NCI-H524 treated with DMSO at 0.1 percent for 48 hours (cell line): ENCODE measurements at places on chromosomes 12 and 14.

- DNase-seq: no peak
Measured at GRCh38 chr12:63876980-63877379, 32.5 kb downstream of the SRGAP1 start.

- DNase-seq: no peak
Measured at GRCh38 chr14:54651649-54652048, 84.7 kb downstream of the SAMD4A start.

DNA sequence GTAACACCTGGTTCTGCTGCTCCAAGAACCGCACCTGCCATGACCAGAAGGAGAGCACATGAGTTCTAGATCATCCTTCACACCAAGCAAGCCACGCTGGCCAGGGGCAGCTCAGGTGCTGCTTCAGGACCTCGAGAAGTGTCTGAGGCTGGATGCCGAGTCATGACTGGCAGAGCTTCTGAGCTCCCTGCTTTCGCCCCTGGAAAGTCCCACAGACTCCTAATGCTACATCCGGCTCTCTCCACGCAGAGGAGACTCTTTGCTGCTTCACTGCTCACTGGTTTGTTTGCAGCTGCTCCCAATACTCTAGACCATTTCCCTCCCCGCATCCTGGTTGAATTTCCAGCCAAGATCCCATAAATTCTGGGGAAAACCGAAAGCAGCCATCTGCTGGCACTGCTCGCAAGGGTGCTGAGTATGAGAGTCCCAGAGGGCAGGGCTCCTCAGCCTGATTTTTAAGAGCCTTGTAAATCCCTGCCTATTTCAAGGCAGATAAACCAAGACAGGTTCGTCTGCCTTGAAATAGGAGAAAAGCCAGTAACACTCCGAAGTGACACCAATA is 1.4 kb downstream of the KRT2 start:
- DNase-seq: peak; percentile 27

GRCh38 chr12:104219361-104219892 is 3.8 kb downstream of the TXNRD1 start:
- no peak for DNase-seq

DNA sequence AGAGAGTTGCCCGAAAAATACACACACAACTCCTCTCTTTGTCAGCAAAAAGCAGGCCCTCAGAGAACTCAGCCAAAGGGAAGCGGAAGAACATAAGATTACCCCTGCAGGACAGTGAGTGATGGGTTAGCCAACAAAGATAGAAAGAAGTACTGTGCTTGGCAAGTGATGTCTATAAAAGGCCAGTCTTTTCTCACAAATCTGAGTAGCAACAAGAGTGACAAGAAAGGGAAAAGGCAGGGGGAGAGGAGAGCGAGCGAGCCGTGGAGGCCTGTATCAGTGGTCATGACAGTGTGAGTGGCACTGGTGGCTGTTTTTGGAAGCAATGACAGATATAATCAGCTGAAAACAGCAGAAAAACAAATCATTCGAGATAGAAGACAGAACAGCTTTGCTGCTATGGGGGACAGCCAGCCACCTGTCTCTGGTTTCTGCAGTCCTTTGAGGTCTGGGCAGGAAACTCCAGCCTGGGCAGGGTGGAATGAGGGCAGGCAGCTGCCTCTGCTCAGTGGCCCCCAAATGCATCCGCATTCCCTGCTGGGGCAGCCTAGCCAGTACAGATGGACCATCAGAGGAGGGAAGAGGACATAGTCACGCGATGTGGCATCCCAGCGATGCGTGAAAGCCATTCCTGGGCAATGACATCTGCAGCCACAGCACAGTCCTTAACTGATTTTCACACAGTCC is 74.7 kb downstream of the TRIM9 start:
- no peak for DNase-seq

DNA sequence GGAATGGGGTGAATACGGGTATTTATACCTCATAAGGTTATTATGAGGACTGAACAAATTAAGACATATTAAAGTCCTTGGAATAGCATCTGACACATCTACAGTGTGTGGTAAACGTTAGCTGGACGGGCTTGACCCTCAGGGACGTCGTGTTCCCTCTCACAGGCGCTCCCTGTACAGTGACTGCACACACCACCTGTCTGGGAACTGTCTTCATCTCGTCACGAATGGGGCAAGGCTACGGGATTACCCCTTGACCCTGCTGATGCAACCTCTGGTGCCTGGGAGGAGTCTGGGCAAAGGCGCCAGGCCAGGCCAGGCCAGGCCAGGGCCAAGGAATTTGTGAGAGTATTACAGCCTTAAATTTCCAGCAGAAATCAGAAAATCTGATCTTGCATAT is 191.1 kb downstream of the CALM1 start:
- no peak for DNase-seq

GRCh38 chr12:96352161-96352835 is 47.9 kb downstream of the CDK17 start:
- DNase-seq: peak; percentile 17

DNA sequence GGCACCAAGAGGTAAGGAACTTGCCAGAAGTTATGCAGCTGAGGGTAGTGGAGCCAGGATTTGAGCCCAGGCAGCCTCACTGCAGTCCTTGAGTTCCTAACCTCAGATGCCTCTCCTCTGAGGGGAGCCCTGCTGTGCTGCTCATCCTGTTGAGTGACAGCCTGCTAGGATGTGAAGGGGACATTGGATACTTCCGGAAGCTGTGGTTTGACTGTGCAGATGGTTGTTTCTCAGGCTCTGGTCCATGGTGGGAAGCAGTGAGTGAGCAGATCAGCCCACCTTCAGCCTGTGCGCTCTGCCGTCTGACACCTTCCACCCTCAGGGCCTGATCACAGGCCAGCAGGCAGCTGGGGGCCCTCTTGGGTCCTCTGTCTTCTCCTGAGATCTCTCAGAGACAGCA is 253.2 kb downstream of the CACNA1C start:
- peak; percentile 71 for DNase-seq

DNA sequence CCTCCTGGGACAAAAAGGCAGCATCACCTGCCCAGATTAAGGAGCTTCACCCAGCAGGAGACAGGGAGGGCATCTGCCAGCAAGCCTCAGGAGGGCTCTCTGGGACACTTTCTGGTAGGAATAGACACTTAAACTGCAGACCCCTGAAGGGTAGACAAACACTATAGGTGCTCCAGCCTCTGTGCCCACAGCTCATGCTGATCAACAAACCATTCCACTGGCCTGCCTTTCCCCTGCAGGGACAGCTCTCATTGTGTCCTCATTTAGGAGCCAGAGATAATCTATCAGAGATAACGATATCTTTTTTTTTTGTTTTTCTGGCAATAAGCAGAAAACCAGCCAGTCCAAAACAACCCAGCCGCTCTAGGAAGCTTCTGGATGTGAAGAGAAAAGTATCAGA is 251.8 kb upstream of the CCDC196 start:
- DNase-seq: no peak

GRCh38 chr12:25718081-25718731 is 165.1 kb upstream of the LMNTD1 start:
- DNase-seq: no peak

- DNase-seq: no peak
Measured at GRCh38 chr14:55473786-55474185, 33.4 kb upstream of the TBPL2 start.

DNA sequence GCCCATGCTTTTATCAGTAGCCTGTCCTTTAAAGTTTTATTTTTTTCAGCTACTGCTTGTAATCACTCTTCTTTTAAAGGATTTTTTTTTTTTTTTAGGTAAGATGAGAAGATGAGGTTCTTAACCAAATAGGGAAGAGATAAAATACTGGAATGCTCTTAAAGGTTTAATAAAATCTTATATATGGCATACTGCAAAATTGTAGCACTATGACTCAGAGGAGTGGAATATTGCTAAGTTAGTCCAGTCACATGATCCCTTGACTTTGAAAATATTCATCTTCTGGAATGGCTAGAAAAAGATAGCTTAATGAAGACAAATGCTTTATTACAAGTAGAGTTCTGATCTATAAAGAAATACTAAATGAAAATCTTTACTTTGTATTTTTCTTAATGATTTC is 116.6 kb downstream of the NAV3 start:
- no peak for DNase-seq

DNA sequence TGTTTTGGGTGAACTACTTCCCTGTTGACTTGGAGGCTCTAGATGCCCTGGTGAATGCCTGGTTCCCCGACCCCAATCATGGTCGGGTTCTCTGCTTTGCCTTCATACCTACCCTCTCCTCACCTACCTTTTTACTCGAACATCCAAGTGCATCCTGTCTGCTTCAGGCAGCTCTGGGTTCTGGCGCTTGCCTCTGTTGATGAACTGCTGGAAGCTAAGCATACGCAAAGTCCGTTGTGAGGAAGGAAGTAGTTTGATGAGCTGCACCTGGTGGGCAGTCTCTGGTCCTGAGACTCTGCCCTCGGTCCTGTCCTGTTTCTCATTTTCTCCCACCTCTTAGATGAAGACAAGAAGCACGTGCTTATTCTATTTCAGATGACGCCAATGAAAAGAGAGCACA is 13.6 kb downstream of the KCNH3 start:
- no peak for DNase-seq

DNA sequence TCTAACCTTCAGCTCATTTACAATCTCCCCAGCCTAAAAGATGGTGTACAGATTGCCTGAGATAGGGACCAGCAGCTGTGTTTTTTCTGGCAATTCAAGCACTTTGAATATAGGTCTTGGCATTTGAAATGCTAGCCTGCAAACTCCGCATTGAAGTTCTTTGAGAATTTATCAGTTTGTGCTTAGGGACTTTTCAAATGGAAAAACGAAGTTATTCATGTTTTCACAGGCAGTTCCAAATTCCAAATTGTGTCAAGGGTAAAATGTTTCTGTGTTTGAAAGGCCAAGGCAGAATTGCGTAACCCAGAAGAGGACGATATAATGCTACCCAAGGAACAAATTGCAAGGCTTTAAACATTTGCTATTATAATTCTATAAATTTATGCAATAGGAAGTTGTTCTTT is 168.9 kb upstream of the RASSF8 start:
- DNase-seq: no peak

DNA sequence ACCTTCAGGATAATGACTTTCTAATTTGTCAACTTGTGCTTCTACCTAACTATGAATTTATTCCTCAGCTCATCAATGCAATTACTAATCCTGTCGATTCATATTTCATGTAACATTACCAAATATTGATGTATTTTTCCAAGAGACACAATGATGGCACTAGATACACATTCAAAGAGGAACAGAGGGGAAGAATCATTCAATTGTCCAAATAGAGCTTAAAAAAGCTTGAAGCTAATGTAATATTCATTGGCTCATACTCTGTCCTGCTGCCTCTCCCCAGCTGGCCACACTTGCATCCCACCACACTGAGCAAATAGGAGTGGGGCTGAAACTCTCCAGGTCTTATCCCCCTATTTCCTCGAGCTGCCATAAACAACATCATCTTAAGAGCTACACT is 9.3 kb downstream of the TESPA1 start:
- no peak for DNase-seq

- no peak for DNase-seq
Measured at GRCh38 chr14:90924621-90925340, 108.6 kb upstream of the TTC7B start.

DNA sequence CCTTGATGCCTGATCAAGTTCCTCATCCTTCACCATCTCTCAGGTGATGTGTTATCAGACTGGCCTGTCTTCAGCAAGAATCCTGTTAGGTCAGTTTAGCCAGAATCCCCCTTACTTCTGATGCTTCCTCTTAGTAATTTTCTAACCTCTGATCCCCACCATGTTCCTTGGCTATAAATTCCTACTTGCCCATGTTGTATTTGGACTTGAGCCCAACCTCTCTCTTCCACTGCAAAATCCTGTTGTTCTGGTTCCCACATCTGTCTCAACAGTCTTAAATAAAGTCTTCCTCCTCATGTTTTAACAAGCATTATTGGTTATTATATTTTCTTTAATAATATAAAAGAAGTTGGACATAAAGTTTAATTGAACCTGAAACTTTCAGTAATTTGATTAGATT is 987.8 kb upstream of the USP15 start:
- DNase-seq: no peak

GRCh38 chr14:69685218-69685616 is 73.8 kb downstream of the SUSD6 start:
- DNase-seq: no peak

- no peak for DNase-seq
Measured at GRCh38 chr12:26338586-26339572, 143.5 kb downstream of the SSPN start.

GRCh38 chr12:53804429-53804828 is 52.6 kb upstream of the CISTR start:
- DNase-seq: no peak

DNA sequence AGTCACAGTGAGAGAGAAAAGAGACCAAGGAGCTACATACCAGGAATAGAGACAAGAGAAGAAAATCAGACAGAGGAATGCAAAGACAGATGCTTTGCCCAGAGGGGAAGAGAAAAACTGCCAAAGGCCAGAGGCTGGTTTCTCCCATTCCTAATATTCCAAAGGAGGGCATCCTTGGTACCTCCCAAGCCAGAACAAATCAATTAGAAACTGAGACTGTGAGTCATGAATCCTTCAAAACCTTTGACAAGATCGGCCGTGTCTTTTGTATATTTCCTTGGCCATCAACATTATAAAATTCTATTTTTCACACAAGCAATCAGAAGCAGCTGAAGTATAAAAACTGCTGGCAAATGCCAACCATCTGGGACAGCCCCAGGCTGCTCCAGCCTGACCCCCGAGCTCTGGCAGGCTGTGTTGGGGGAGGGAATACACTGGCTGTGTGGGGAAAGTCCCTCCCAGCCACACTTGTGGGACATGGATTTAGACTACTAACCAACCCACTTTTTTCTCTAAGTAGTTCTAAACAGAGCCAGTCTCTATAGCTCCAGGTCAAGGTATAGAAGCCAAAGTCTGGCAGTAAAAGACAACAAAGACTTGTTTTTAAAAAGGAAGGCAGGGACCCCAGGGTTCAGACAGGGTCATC is 13.7 kb downstream of the POMT2 start:
- no peak for DNase-seq

- DNase-seq: no peak
Measured at GRCh38 chr14:104794631-104794992, 936 bp downstream of the AKT1 start.

- DNase-seq: peak; percentile 94
Measured at GRCh38 chr12:123232807-123233504, at the start of the genes MPHOSPH9 and MTRFR. MPHOSPH9 (minus strand) TSS chr12:123233141; CDS start chr12:123230364, 2,777 bp downstream. MTRFR (plus strand) TSS chr12:123233436; CDS start chr12:123253675, 20,239 bp downstream.

DNA sequence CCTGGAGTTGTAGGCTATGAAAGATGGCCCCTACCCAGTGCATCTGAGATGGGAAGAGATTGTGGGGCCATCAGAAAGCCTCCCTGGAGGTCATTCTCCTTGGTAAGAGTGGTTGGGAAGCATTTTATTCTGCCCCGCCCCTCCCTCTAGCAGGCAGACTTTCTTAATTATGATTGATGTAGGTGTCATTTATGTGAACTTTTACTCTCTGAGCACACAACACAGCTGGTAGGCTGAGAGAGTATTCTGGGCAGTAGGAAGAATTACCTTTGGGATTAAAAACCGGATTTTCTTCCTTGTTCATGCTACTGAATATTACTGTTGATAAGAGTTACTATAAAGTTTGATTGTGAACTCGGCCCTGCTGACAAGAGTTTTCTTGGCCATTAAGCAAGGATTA is 266.8 kb downstream of the TTC6 start:
- DNase-seq: no peak

- DNase-seq: no peak
Measured at GRCh38 chr12:19709889-19710288, 270.6 kb downstream of the AEBP2 start.

- no peak for DNase-seq
Measured at GRCh38 chr12:10072131-10072530, 26.7 kb downstream of the CLEC1A start.

- no peak for DNase-seq
Measured at GRCh38 chr12:6950401-6950801, 755 bp upstream of the PTPN6 start.

- DNase-seq: no peak
Measured at GRCh38 chr12:132222096-132222807, 78.0 kb downstream of the NOC4L start.

GRCh38 chr12:70661466-70662161 is 24.4 kb upstream of the PTPRB start:
- DNase-seq: no peak
